ENCODE measurements at places on chromosomes 5 and 9.

DNA sequence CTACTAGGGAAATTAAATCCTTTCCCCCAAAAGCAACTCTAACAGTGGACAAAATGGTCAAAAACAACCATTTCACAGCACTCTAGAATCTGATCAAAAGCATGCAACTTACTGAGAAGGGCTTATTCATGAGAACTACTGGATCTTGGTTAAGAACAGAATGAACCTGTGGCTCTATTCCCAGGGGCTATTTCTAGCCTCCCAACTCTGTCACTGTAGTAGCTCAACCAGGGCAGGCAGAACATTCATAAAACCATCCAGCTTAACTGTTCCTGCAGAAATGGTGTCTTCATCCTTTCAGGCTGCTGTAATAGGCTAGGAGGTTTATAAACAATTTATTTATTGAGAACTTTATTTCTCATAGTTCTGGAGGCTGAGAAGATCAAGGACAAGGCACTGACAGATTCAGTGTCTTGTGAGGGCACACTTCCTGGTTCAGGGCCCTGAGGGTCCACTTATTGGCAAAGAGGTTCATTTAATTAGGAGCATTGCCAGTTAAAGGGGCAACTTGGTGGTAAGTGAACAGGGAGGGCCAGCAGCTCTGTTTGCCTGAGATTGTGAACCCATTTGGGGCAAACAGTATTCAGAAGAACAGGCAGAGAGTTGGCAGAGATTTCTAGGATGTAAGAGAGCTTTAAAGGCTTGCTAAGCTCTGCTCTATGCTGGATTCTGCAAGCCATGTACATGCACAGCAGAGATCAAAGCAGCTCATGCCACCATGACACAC, 238.5 kb upstream of the FBXL7 start:
- DNase-seq, result no peak

GRCh38 chr5:106392766-106393165, 1278.0 kb downstream of the EFNA5 start:
- DNase-seq, result no peak

- DNase-seq, result no peak
Observed at GRCh38 chr5:14873093-14873492, 1.5 kb upstream of the ANKH start.

- DNase-seq, result no peak
Observed at GRCh38 chr9:15485836-15486666, 24.7 kb downstream of the PSIP1 start.

All from activated CD4-positive, CD25-positive, alpha-beta regulatory T cell treated with anti-CD3 and anti-CD28 coated beads, Interleukin-2, amount 50 U/mL, for 72 hours (primary cell).